ENCODE measurements at places on chromosomes 6 and 20.

GRCh38 chr6:33248643-33248931 is 23.1 kb downstream of the VPS52 start:
- no peaks in the 10 kb centered on the region for H3K27me3 ChIP-seq
- no peaks in the 10 kb centered on the region for H3K36me3 ChIP-seq
- H3K4me1 ChIP-seq = peaks cover 16% of the 10 kb centered on the region

DNA sequence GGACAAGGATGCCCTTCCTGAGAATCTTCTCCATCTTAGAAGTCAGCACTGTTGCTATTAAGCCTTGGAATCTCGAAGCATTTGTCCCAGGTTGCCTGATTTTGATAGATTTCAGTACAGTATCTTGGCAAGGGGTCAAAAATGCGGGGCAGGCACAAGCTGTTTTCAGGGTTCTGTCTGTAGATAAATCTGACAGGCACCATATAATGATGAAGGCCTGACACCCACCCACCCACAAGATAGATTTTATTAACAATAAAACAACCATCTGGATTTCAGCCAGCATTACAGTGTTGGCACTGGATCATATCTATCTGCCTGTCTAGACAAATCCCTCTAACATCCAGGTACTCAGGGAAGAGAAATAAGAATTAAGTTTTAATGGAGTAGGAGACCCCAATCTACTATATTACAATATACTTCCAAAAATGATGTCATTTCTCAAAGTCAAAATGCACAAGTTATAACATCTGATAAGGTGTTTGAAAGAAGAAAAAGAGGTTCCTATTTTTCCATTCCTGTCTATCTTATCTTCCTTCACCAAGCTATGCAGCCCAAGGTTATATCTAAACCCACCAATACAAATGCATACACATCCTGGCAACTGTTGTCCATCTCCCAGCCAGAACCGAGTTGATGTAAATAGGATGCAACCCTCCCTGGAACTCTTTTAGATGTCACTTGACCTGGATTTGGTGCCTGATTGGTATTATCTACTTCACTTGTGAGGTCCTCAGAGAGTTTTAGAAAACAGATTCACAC is 10.7 kb downstream of the NEDD9 start:
- H3K4me1 ChIP-seq = peaks cover 10% of the 10 kb centered on the region
- no peak for DNase-seq
- no peaks in the 10 kb centered on the region for H3K27me3 ChIP-seq
- no peaks in the 10 kb centered on the region for H3K36me3 ChIP-seq

DNA sequence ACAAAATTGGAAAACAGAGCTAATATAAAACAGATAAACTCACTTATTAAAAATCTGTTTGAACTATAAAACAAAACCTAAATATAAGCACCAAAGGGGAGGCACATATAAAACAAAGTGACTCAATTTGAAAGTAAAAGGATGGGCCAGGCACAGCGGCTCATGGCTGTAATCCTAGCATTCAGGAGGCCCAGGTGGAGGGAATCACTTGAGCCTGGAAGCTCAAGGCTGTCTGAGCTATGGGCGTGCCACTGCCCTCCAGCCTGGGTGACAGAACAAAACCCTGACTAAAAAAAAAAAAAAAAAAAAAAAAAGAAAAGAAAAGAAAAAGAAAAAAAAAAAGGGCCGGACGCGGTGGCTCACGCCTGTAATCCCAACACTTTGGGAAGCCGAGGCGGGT is 31.1 kb upstream of the SMAP1 start:
- H3K4me3 ChIP-seq = no peak overlapping the region
- no peak for DNase-seq
- H3K4me1 ChIP-seq = no peaks in the 10 kb centered on the region

- no peaks in the 10 kb centered on the region for H3K36me3 ChIP-seq
- H3K27ac ChIP-seq = no peak overlapping the region
- peaks cover 2% of the 10 kb centered on the region for H3K4me1 ChIP-seq
- peaks cover 15% of the 10 kb centered on the region for H3K27me3 ChIP-seq
These were observed 4.7 kb upstream of the SULF2 start for GRCh38 chr20:47789764-47790579.

GRCh38 chr6:141729146-141729545 is 403.6 kb upstream of the GJE1 start:
- no peaks in the 10 kb centered on the region for H3K4me1 ChIP-seq
- H3K36me3 ChIP-seq = no peaks in the 10 kb centered on the region
- no peak for DNase-seq

DNA sequence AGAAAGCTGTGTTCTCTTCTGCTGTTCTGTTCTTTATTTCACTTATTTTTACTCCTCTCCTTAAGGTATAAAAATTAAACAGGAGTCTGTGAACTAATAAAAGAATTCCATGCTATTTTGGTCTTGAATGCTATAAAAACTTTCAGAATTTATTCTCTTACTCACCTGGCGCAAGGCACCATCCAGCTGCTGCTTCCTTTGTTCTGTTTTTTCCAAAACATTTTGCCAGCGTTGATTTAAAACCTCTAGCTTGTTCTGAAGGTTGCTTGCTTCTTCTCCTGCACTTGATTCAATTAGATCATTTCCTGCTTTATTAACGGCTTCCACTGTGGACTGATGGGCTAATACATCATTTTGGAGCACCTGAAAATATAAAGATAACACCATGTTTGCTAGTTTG is 145.0 kb downstream of the DST start:
- no peak overlapping the region for H3K27ac ChIP-seq
- H3K27me3 ChIP-seq = no peaks in the 10 kb centered on the region

DNA sequence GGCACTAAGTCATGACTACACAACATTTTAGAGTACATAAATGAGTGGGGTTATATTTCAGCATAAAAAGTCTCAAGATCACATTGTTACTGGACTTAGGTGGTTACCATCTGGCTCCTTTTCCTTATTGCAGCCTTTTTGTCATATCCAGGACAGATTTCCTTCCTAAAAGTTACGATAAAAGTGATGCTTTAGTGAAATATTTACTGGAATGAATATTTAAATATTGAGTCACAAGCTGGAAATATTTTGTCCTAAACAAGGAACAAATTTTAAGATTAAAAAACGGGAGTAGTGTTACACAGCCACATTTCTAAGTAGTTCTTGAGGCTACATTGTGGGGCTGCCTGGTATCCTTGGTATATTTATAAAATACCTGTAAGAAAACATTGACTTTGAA is 52.2 kb downstream of the CDC40 start:
- no peak overlapping the region for H3K4me3 ChIP-seq
- H3K27ac ChIP-seq = no peak overlapping the region
- H3K4me1 ChIP-seq = peaks cover 2% of the 10 kb centered on the region
- H3K27me3 ChIP-seq = no peaks in the 10 kb centered on the region
- H3K36me3 ChIP-seq = no peaks in the 10 kb centered on the region

- H3K27me3 ChIP-seq = no peaks in the 10 kb centered on the region
- DNase-seq = no peak
These were observed 42.3 kb downstream of the DACT2 start for GRCh38 chr6:168277274-168277669.

DNA sequence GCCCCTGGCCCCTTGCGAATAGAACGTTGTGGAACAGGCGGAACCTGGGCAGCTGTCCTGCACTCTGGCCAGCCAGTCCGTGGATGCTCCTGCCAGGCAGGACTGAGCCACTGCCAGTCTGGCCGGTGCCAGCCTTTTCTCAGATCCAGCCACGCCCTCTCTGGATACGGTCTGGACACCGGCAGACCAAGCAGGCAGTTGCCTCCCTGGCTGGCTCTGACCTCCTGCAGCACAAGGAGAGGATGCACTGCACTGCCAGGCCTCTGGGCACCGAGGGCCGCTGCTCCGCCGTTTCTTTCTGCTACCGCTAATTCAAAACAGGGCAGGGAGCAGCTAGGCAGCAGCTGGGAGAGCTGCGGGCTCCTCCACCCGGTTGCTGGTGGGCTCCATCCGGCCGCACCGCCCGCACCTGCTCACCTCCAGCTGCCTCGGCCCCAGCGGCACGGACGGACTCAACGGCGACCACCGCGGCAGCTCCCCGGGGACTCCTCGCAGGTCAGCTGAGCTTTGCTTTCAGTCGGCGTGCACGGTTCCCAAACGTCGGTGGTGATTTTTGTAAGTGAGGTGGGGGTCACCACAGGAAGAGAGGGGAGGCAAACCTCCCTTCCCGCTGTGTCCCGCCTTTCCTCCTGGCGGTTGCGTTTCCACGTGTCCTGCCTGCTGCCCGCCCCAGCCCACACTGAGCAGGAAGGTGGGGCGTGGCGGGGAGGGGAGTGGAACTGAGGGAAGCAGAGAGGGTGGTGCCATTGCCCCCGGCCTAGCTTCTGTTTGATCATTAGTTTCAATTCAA is 30.3 kb upstream of the AFDN start:
- H3K27ac ChIP-seq = no peak overlapping the region
- H3K27me3 ChIP-seq = no peaks in the 10 kb centered on the region
- no peaks in the 10 kb centered on the region for H3K4me1 ChIP-seq
- H3K36me3 ChIP-seq = no peaks in the 10 kb centered on the region
- no peak for DNase-seq

DNA sequence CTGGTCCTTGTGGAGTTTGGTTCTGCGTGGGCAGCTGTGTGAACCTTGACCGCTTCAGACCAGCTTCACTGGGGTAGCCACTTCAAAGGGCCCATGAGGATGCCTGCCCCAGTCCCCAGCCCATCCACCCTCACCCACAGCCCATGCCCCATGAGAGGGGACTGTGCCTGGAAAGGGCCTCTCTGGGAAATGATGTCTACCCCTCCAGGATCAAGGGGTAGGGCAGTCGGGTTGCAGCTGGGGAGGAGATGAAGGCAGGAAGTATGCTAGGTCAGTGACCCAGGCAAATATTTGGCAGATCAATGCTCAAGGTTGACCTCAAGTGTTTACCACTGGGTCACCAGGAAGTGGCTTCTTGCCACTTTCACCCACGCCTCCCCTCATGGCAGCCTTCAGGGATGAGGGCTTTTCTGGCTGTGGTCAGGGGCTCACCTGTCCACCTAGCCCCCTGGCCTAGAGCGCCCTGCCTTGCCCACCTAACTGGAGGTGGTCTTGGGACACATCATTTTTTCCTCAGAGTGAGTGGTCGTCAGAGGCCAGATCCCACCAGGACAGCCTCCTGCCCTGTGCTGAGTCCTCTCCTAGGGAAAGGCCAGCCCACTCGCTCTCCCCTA is 109.5 kb downstream of the SNX5 start:
- no peak overlapping the region for H3K4me3 ChIP-seq
- peaks cover 10% of the 10 kb centered on the region for H3K4me1 ChIP-seq
- H3K36me3 ChIP-seq = no peaks in the 10 kb centered on the region
- no peak for DNase-seq

DNA sequence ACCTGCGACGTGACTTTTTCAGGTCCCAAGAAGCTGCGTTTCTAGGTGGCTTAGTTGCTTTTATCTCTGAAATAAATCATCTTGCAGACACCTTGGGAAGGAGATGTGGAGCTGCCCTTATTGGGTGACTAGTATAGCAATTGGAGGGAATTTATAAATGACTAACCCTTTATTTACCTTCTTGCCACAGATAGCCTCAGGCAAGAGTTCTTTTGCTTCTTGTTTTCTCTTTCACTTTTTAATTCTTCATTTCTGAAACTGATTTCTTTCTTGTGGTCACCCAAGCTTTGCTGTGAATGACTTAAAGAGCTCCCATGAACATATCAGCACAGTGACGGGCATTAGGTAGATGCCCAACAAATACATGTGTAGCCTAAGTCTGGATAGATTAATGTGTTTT is 3.0 kb downstream of the ADGRF4 start:
- DNase-seq = no peak
- H3K27me3 ChIP-seq = no peaks in the 10 kb centered on the region
- H3K36me3 ChIP-seq = no peaks in the 10 kb centered on the region
- no peak overlapping the region for H3K4me3 ChIP-seq
- no peaks in the 10 kb centered on the region for H3K4me1 ChIP-seq

DNA sequence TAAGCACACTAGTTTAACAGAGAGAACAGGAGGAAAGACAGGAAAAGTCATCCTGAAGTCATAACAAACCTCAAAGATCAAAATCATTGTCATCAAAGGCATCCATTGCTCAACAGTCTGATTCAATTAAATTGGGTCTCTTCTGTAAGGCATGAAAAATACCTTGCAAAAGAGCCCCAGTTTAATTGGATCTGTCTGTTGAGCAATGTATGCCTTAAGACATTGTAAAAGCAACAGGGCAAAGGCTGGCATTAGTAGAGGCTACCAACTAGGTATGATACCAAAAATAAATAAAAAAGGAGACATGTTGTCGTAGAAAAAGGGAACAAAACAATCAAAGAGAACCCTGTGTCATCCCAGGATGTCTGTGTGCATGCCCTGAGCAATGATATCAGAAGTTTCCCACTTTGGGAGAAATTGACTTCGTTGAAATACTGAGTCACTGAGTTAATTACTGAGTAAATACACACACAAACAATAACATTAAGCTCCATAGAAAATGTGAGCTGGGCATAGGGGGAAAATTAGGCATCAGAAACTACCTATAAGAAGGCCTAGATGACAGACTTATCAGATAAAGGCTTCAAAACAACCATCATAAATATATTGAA is 1013.8 kb upstream of the CITED2 start:
- no peak for DNase-seq
- no peak overlapping the region for H3K27ac ChIP-seq
- no peaks in the 10 kb centered on the region for H3K27me3 ChIP-seq
- H3K4me1 ChIP-seq = no peaks in the 10 kb centered on the region
- H3K36me3 ChIP-seq = no peaks in the 10 kb centered on the region

DNA sequence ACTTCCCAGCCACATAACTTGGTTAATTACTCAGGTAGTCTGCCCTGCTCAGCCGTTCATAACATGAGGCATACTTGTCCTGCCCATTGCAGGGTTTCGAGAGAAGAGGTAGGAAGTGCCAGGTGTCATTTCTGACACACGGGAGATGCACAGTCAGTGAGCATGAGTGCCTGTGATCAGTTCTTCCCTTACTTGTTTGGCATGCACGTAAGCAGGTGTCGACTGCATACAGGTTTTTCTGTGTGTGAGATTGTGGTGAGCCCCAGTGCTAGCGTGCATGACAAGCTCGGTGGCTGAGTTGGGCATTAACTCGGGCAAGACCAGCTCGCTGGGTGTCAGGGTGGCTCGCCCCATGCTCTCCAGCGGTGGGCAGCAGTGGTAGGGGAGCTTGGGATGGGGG is 51.2 kb upstream of the SLC22A1 start:
- H3K4me3 ChIP-seq = no peak overlapping the region
- H3K36me3 ChIP-seq = peaks cover 30% of the 10 kb centered on the region
- no peaks in the 10 kb centered on the region for H3K4me1 ChIP-seq
- no peak overlapping the region for H3K27ac ChIP-seq
- H3K27me3 ChIP-seq = no peaks in the 10 kb centered on the region

DNA sequence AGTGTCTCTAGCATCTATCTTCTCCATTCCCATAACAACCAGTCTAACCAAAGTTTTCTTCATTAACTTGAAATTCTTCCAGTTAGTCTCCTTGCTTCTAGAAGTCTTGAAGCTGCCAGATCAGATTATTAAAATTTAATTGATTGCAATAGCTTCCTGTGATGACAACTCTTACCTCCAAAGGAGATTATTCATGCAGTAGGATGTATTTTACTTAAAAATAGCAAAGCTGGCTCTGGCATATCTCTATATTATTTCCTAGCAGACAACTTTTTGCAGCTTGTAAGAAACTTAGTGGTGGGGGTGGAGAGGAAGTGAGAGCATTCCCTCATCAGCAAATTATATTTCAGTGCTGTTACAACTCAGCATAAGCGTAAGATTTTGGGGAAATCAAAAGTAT is 290.4 kb downstream of the GRIK2 start:
- no peaks in the 10 kb centered on the region for H3K36me3 ChIP-seq
- no peaks in the 10 kb centered on the region for H3K4me1 ChIP-seq
- no peak overlapping the region for H3K27ac ChIP-seq
- H3K4me3 ChIP-seq = no peak overlapping the region

GRCh38 chr20:23146857-23147637 is 60.9 kb upstream of the CD93 start:
- peak overlapping the region; percentile 87 for H3K27ac ChIP-seq
- H3K4me1 ChIP-seq = peaks cover 42% of the 10 kb centered on the region
- DNase-seq = peak; percentile 21
- H3K27me3 ChIP-seq = no peaks in the 10 kb centered on the region
- no peaks in the 10 kb centered on the region for H3K36me3 ChIP-seq
